Activated CD8-positive, alpha-beta memory T cell treated with anti-CD3 and anti-CD28 coated beads, Interleukin-2, amount 50 U/mL, for 4 hours (primary cell): ENCODE measurements at places on chromosomes 13 and 19.

DNA sequence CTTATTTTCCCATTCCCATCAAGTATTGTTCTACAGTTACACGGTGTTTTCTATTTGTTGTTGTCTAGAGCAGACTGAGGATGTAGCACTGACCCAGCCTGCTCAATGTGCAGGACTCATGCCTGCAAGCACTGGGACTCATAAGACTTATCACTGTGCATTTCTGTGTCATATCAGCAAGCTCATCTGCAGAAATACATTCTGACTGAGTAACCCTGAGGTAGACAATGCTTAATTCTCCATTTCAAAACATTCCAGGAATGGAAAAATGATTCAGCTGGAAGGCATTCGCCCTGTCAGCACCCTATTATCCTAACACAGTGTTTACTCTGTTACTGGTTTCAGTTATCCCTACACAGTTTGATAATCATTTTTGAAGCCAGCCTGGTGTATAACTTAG is 2506.4 kb downstream of the PCDH9 start:
- no peak for DNase-seq

- DNase-seq = no peak
These were observed 5.7 kb downstream of the MIDN start for GRCh38 chr19:1254081-1254527.

GRCh38 chr13:109565877-109566276 is 220.5 kb downstream of the IRS2 start:
- no peak for DNase-seq

- no peak for DNase-seq
These were observed 221.8 kb downstream of the LACC1 start for GRCh38 chr13:44101347-44102083.

DNA sequence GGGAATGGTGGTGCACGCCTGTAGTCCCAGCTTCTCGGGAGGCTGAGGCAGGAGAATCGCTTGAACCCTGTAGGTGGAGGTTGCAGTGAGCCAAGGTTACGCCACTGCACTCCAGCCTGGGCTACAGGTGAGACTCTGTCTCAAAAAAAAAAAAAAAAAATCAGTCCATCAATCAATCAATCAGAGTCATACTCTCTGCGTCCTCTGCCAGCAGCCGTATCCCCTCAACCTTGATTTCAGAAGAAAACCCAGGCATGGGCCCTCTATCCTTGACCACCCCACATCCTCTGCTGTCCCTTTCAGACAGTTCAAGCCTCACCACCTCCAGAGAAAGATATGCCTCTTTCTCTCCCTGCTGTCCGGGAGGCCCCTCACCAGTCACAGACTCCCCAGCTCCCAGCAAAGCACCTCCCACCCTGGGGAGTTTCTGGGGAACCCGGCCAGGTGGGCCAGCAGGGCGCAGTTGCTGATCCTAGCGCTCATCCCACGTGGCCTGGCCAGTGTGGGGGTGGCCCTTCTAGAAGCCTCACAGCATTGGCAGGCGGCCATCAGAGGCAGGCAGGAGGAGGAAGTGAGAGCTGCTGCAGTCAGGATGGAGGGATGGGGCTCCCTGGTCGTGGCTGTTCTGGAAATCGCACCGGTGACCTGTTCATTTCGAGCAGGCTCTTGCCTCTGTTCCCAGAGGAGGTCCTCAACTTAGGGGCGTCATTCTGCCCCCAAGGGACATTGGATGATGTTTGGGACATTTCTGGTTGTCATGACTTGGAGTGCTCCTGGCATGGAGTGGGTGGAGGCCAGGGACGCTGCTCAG is 10.2 kb upstream of the JSRP1 start:
- no peak for DNase-seq

DNA sequence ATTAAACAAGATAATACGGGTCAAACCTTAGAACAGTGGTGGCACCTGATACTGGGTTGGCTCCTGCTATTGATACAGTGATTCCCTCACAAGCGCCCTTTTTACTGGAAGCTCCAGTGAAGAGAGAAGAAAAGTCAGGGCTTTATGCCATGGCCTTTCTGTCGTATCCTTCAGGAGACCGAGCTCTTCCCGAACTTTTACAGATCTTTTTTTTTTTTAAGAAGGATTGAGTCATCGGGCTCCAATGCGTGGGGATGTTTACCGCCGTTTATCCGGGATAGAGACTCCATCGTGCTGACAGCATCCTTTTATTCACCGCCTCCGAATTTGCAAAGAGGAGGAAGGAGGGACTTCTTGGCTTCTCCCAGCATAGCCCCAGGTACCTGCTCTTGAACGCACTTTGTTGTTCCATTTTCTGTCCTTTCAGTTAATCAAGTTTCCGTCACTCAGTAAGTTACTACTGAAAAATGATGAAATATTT is 574 bp downstream of the ZNF227 start:
- no peak for DNase-seq

GRCh38 chr13:97892717-97893116 is 60.8 kb upstream of the IPO5 start:
- no peak for DNase-seq

DNA sequence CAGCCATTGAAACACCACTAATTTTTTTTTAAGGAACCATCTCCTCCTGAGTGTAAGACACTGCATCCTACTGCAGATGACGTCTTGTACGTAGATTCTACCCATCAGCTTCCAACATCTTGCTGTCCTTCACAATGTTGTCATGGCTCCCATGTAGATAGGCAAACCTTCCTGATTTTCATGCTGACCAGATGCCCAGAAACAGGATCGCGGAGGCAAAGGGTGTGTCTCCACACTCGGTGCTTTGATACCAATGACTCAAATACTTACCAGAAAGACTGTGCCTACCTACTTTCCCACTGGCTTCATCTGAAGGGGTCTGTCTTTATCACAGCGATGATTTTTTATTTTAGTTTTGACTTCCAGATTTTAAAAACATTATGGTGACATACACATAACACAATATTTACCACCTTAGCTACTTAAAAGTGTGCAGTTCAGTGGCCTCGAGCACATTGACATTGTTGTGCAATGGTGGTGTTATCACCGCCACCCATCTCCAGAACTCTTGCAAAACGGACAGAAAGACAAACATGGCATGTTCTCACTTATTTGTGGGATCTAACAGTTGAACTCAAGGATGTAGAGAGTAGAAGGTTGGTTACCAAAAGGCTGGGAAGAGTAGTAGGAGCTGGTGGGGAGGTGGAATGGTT is 94.0 kb upstream of the PEG3 start:
- DNase-seq = no peak

DNA sequence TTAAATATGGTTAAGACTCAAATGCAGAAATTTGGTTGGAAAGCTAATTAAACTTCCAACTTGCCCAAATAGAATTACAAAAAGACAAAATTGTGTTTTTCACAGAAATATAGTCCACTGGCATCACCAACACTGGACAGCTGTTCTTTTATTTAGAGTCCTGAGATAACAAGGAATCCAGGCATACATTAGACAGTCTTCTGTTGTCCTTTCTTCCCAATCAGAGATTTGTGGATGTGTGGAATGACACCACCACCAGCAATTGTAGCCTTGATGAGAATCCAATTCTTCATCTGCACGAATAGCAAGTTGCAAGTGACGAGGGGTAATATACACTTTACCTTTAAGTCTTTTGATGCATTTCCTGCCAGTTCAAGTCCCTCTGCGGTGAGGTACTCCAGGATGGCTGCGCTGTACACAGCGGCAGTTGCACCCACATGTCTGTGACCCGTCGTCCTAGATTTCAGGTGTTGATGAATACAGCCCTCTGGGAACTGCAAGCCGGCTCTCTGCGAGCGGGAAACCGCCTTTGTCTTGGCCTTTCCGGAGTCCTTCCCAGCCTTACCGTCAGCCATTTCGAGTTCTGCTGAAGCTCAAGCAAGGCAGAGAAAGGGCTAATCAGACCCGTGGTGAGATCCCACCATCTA is 14.7 kb downstream of the UBAC2 start:
- peak; percentile 52 for DNase-seq

- no peak for DNase-seq
These were observed 1.2 kb downstream of the KLK13 start for GRCh38 chr19:51063664-51064063.

DNA sequence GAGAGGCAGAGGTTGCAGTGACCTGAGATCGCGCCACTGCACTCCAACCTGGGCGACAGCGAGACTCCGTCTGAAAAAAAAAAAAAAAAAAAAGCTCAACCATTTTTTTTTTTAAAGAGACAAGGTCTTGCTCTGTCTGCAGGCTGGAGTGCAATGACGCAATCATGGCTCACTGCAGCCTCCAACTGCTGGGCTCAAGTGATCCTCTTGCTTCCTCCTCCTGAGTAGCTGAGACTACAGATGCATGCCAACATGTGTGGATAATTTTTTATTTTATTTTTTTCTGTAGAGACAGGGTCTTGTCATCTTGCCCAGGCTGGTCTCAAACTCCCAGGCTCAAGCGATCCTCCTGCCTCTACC is 10.3 kb downstream of the EHD2 start:
- no peak for DNase-seq

DNA sequence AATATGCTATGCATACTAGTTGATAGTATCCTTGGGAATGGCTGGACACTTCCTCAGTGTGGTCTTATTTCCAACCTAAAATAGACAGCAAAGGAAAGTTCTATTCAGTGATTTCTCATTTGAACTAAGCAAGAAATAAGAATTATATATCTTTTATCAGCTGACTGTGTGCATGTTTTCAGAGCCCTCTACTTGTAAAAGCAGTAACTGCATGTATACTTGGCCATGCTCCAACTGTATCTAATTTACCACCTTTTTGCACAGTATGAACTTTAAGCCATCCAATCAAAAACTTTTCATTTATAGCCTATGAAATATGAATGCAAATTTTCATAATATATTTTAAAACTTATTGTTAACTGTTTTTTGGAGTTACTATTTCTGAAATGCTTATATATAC is 136.4 kb upstream of the PCDH9 start:
- no peak for DNase-seq

GRCh38 chr19:10852098-10852800 is 4.0 kb downstream of the C19orf38 start:
- no peak for DNase-seq

GRCh38 chr13:57631596-57632275 is at the start of gene PCDH17:
PCDH17 (plus strand) TSS chr13:57631744; CDS start chr13:57632547, 803 bp downstream.
- DNase-seq = no peak

DNA sequence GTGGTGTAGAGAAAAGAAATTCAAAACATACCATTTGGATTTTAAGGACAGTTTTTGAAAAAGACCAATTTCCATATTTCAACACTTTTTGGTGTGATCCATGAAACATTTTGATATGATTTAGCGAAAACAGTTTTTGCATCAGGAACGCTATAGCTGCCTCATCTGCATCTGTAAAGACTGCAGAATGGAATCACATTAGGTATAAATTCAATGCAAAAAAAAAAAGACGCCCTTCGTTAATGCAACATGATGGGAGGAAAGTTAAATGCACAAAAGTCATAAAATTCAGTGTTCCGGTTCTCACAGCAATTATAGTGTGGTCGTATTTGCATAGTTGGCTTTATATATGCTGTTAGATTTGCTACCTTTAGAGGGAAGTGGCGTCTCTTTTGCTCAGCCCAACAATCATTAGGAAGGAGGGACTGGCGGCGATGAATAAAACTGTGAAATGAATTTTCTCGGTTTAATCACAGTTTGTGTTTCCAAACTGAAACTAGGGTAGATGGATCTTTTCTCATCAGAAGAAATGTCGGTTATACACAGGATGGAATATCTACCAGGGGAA is 215.7 kb downstream of the TEX29 start:
- no peak for DNase-seq

DNA sequence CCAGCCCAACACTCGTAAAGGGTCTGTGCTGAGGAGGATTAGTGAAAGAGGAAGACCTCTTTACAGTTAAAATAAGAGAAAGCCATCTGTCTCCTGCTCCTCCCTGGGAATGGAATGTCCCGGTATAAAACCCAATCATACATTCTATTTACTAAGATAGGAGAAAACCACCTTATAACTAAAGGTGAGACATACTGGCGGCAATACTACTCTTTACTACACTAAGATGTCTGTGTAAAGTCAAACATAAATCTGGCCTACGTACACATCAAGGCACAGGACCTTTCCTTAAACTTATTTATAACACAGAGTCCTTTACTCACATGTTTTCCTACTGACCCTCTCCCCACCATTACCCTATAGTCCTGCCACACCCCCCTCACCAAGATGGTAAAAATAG is 3.3 kb downstream of the ZNF350 start:
- no peak for DNase-seq

GRCh38 chr19:17687857-17688784 is at the start of gene UNC13A:
UNC13A (minus strand) TSS chr19:17688354; CDS start chr19:17688199, 155 bp downstream.
- DNase-seq = peak; percentile 38

GRCh38 chr13:61144301-61144700 is 271.3 kb downstream of the PCDH20 start:
- no peak for DNase-seq

DNA sequence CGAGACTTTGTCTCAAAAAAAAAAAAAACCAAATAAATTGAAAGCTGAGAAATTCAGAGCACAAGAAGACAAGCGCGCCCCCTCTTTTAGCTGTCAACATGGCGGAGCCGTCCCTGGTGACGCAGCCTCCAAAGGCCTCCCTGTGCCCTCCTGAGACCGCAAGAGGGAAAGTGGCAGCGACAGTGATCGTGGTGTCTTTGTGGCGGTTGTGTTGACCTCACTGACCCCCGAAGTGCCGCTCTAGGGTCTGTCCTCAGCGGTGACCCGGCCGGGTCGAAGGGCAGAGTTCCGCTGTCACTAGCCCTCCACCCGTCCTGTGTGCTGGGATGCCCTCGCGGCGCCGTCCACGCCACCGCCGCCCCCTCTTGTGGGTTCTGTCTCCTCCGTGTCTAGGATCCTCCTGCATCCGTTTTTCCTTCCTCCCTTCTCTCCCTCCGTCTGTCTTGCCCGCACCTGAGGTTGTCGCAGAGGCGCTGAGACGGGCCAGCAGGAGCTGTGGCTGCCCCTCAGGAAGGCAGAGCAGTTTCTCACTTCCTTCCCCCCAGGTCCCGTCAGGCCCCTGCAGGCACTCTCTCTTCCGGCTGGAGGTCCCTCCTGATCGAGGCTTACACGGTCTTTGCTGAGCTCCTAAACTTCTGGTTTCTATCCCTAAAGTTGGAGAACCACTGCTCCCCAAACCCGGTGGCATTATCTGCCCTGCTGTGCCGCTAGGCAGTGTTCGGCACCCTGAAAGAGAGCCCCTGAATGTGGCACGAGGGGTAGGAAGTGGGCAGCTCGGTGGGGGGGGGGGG is 7.2 kb downstream of the UHRF1 start:
- peak; percentile 49 for DNase-seq

- DNase-seq = no peak
These were observed 49.1 kb upstream of the EHD2 start for GRCh38 chr19:47663911-47664771.
